Glomerular endothelial cell (primary cell): ENCODE measurements at places on chromosomes 3 and 15. TPM values are rescaled to one million over a fixed set of nuclear protein-coding genes. Genes with fewer than 3 reads are reported as not detected.

The SLC22A13 gene
- total RNA-seq = not detected in 2 replicates

The WDR76 gene
- total RNA-seq = 1.8 and 6.6 TPM in 2 replicates

The EOGT gene
- total RNA-seq = 71.4 and 82.9 TPM in 2 replicates

The GOLGA6C gene
- total RNA-seq = not detected in 2 replicates

The IMPG2 gene
- total RNA-seq = 0.34 and 0.99 TPM in 2 replicates

The PLA2G4F gene
- not detected in 2 replicates for total RNA-seq

The CDCP1 gene
- 19.4 and 31.7 TPM in 2 replicates for total RNA-seq

The KIF9 gene
- 13.9 TPM in 2 replicates for total RNA-seq

The TEX9 gene
- total RNA-seq = 1.0 and 2.6 TPM in 2 replicates

The CD200 gene
- 0.92 and 9.9 TPM in 2 replicates for total RNA-seq

The GJD2 gene
- not detected in 2 replicates for total RNA-seq

The TM4SF18 gene
- 148 and 184 TPM in 2 replicates for total RNA-seq

The HTD2 gene
- total RNA-seq = 6.5 and 8.1 TPM in 2 replicates

The SLC12A1 gene
- total RNA-seq = not detected in 2 replicates
